Ascending aorta (tissue), 2 donors: ENCODE measurements at places on chromosomes 12 and 14. TPM values are rescaled to one million over a fixed set of nuclear protein-coding genes. Genes with fewer than 3 reads are reported as not detected.

The TCL1B gene
- not detected for total RNA-seq

The LRP1 gene
- 708 TPM for total RNA-seq

- no peak for DNase-seq
- peaks cover 13% of the 10 kb centered on the region for H3K4me1 ChIP-seq
- H3K27me3 ChIP-seq, result no peaks in the 10 kb centered on the region
- H3K36me3 ChIP-seq, result peaks cover 5% of the 10 kb centered on the region
- H3K27ac ChIP-seq, result peak overlapping the region; percentile 59
Observed at GRCh38 chr12:113326775-113327395, 8.0 kb downstream of the SLC8B1 start.

The SLC16A7 gene
- 12.6 TPM for total RNA-seq
